ENCODE measurements at places on chromosomes 5 and 9. TPM values are rescaled to one million over a fixed set of nuclear protein-coding genes. Genes with fewer than 3 reads are reported as not detected.

GRCh38 chr5:94577466-94578245, 40.7 kb downstream of the KIAA0825 start:
- DNase-seq, result no peak

DNA sequence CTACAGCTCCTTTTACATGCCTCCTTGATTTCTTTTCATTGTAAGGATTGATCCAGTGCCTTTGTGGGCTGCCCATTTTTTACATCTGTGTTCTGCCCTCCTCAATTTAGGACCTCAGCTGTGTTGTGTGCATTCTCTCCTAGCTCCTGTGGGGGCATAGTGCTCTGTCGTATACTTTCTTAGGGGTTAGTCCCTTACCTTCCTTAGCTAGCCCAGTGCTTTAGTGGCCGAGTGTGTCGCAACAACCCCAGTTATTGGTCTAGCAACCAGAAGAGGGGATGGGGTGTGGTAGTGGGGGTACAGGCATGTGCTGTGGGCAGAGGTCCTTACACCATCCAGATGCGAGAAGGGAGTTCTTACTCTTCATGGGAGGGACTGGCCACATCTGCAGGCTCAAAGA, 12.1 kb downstream of the MTRR start:
- DNase-seq, result no peak

GRCh38 chr9:12633016-12633765, 60.0 kb upstream of the TYRP1 start:
- no peak for DNase-seq

GRCh38 chr5:35884191-35884769, 27.6 kb downstream of the IL7R start:
- no peak for DNase-seq

GRCh38 chr9:92749071-92749933, 15.3 kb downstream of the BICD2 start:
- DNase-seq, result no peak

The SOWAHA gene
- total RNA-seq, result 0.23 TPM

GRCh38 chr9:128049843-128050242, 17.3 kb downstream of the NAIF1 start:
- no peak for DNase-seq

The DRD1 gene
- not detected for total RNA-seq

The TMEM252 gene
- total RNA-seq, result not detected

The IRX1 gene
- total RNA-seq, result not detected

DNA sequence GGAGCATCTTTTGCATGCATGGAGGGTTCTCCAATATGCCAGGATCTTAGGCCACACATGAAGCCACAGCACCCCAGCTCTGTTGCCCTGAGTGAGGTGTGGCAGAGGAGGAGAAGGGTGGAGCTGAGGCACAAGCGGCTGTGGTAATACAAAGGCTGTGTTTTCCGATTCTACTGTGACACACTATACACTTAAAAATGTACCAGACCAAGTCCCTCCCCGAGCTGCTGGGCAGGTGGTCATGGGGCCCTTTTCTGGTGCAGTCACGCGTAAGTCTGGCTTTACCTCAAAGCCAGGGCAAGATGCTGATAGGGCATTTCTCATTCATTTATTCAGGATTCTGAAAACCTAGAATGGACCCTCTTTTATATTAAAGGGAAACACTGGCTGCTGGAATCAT, 3.7 kb downstream of the ADGRV1 start:
- no peak for DNase-seq

The GABRG2 gene
- not detected for total RNA-seq

GRCh38 chr9:116817762-116818161, 130.7 kb downstream of the TRIM32 start:
- no peak for DNase-seq

DNA sequence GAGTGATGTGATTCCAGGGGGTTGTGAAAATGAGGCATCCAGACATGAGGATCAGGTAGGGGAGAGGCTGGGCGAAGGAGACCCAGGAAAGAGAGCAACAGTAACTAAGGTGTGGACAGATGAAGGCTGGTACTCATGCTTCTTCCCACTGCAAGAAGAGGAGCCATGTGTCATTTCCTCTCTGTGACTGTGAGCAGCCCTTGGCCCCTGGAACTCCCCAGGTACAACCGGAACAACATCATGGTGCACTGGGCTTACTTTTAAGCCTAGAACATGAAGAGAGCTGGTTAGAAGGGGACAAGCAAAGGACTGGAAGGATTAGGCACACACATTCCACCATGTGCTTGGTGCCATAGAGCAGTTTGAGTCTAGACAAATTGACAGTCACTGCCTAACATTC, 10.9 kb upstream of the IL12B start:
- no peak for DNase-seq

GRCh38 chr9:80651044-80651443, 1038.3 kb downstream of the TLE1 start:
- DNase-seq, result no peak

DNA sequence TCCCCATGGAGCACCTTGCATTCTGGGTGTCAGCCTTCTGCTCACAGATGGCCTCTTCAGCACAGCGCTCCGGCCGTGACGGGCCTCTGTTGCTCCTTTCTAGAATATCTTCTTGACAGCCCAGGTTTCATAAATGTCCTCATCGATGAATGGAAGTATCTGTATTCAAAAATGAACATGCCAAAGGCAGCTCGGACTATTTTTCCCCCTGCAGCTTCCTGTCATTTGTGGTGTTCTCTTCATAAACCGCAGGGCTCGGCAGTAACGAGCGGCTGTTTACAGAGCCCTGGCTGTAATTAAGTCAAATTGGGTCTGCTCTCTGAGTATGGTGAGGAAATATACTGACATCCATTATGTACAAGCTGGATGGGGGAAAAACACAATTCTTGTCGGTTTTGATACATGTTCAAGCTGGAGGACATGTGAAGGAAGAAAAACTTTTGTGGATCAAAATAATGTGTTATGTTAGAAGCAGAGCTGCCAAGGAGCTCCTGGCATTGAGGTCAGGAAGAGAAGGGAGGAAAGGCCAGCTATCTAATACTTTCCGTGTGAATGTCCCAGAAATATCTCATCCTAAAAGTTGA, 154.1 kb upstream of the CD180 start:
- no peak for DNase-seq

GRCh38 chr5:144093868-144094267, 76.6 kb downstream of the YIPF5 start:
- no peak for DNase-seq

The DMRT3 gene
- not detected for total RNA-seq

The DOK3 gene
- total RNA-seq, result 5.0 TPM

DNA sequence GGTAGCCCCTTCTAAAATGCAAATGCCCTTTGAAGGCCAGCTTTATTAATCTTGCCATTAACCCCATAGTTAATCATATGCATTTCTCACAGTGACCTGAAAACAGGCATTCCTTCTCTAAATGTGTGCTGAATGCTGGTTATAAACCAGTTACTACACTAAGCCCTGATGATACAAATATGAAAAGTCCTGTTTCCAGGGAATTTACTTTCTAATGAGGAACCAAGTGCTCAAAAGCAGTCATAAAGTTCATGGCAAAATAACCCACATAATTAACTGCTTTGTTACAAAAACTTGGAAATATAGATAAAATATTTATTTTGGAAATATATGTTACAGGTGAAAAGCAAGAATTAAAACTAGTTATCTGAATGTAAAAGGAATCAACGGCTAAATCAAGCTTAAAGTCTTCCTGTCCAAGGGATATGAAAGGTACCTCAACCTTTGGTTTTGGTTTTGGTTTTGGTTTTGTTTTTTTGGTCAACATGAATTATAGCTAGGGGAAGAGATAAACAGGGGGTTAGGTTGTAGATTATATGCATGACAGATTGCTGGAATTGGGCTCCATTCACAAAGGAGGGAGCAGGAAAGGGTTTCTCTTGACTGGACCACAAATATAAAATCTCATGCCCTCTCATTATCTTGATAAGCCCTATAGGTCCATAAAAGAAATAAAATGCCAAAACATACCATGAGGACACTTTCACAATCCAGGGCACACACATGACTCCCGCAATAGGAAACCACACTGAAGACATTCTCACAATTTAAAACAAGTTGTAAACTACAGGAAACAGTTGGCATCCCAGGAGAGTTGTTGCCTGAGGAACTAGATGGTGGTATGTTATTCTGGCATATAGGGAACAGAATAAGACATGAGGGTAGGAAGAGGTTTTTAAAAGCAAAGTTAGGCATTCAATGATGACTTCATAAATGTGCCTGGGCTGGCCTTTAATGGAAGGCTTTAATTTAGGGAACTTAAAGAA, 46.7 kb upstream of the MACIR start:
- no peak for DNase-seq

The RC3H2 gene
- total RNA-seq, result 61.7 TPM

The FOXD4L6 gene
- not detected for total RNA-seq

DNA sequence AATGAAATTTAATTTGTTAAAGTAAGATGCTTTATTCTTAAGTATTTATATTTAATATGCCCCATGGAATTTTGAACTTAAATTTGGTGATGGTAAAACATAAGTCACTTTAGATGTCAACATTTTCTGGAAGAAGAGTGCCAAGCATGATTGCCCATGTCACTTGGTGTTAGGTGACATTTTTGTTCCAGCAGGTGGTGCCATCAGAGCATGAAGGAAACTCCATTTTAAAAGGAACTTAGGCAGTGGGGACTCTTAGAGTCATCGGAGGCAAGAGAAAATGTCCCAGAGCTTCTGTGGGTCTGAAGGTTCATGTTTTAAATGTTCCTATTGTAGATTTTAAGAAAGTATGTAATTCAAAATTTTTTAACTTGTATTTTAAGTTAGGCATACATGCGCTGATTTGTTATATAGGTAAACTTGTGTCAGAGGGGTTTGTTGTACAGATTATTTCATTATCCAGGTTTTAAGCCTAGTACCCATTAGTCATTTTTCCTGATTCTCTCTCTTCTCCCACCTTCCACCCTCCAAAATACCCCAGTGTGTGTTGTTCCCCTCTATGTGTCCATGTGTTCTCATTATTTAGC, 789.3 kb downstream of the SEMA5A start:
- no peak for DNase-seq

The GMCL2 gene
- total RNA-seq, result not detected

GRCh38 chr9:96062031-96062430, 186.5 kb downstream of the ERCC6L2 start:
- DNase-seq, result no peak

The PCDHA10 gene
- total RNA-seq, result not detected

The TXNDC8 gene
- total RNA-seq, result not detected

DNA sequence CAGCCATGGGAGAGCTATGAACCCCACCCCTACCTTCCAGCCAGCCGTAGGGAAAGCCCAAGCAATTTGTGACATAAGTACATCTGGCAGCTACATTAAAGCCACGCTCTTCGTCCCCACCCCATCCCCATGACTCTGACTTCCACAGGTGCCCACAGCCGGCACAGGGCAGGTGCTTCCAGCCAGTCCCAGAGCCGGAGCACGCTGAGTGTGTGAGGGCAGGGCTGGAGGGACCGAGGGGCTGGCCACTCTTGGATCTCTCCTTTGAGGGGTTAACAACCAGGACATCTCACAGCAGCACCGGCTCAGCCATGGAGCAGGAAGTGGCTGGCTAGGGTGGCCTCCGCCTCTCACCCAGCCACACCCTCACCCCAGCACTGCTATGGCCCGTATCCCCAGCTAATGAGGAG, 2.4 kb upstream of the FAM78A start:
- no peak for DNase-seq

GRCh38 chr5:88888291-88888690, 5.3 kb upstream of the MEF2C start:
- DNase-seq, result no peak

The PCDHB5 gene
- 0.41 TPM for total RNA-seq

DNA sequence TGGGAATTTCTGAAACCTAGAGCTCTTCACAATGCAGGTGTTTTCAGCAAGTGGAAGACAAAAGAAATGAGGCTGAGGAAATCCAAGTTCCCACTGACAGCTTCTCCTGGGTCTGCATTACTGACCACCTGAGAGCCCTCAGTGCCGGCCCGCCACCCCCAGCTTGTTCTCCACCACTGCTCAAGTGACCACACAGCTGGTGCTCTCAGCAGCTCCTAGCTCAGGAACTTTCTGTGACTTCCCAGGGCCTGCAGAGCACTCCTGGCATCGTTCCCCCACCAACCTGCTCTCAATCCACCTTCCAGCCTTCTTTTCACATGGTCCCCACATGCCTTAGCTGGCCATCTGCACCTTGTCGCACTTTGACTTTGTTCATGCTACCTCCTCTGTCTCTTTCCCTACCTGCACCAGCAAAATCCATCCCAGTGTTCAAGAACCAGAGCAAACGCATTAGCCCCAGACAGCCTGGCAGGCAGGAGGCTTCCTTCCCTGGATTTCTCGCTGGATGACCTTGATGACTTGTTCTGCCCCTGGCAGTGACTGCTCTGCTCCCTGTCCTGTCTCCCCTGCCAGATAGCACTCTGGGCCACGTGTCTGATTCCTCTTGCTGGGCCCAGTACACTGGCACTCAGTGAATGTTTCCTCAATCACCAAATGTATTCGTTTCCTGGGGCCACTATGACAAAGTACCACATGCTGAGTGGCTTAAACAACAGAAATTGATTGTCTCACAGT, 35.1 kb upstream of the NANS start:
- no peak for DNase-seq

- DNase-seq, result no peak
Measured at GRCh38 chr9:127079446-127080140, 42.8 kb downstream of the ANGPTL2 start.

- no peak for DNase-seq
Measured at GRCh38 chr9:126304207-126304970, 22.2 kb upstream of the MVB12B start.
